Activated CD8-positive, alpha-beta memory T cell treated with anti-CD3 and anti-CD28 coated beads, Interleukin-2, amount 10 ng/mL, durations not matched to agents 7 days and 5 days (primary cell): ENCODE measurements at places on chromosomes 12 and 14.
A peak's percentile ranks its signal among the peaks of the same experiment; 100 is the strongest.

GRCh38 chr14:61408498-61408897, 87.1 kb downstream of the PRKCH start:
- no peak for DNase-seq

DNA sequence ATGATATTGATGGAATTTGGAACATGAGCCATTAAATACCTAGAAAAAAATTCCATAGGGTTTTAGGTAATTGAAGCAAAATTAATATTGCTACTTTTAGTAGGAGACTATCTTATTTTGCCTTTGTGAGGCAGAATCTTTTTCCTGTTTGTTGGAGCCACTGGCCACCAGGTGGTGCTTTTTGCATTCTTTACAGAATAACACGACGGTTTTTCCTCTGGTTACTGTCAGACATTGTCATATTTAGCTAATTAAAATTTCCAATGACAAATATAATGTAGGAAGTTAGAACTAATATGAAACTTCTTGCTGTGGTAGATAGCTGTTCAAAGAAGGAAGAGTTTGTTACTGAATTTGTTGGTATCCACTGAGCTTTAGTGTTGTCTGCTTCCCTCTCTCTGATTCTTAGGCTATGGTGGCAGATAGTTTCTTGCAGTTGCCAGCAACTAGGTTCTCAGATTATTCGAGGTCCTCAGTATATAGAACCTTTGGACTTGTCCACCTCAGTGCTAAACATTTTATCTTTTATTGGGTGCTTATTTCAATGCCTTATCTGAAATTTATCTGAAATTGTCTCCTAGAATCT, 25.7 kb downstream of the RAB21 start:
- DNase-seq: peak; percentile 52

GRCh38 chr12:27014859-27015729, 910 bp upstream of the TM7SF3 start:
- DNase-seq: no peak

GRCh38 chr12:27112871-27113270, 30.5 kb upstream of the C12orf71 start:
- no peak for DNase-seq

DNA sequence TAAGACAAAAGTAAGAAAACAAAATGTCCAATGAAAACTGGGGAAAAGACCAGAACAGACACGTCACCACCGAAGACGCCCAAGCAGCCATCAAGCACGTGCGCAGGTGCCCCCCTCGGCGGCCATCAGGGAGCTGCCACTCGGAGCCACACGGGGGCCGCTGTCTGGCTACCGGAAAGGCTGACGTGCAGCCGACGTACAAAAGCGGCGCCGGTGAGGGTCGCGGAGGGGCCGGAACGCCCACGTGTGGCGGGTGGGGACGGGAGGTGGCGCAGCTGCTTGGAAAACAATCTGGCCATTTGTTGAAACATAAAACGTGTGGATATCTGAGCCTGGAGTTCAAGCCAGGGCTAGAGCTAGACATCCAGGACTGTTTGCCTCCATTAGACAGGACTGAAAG, 60.7 kb downstream of the GALNT9 start:
- no peak for DNase-seq

- no peak for DNase-seq
Observed at GRCh38 chr14:93891756-93892504, 35.2 kb upstream of the FAM181A start.

GRCh38 chr14:22699801-22700564, 55.8 kb upstream of the OR6J1 start:
- DNase-seq: no peak
